ENCODE measurements at places on chromosomes 3 and 15.

DNA sequence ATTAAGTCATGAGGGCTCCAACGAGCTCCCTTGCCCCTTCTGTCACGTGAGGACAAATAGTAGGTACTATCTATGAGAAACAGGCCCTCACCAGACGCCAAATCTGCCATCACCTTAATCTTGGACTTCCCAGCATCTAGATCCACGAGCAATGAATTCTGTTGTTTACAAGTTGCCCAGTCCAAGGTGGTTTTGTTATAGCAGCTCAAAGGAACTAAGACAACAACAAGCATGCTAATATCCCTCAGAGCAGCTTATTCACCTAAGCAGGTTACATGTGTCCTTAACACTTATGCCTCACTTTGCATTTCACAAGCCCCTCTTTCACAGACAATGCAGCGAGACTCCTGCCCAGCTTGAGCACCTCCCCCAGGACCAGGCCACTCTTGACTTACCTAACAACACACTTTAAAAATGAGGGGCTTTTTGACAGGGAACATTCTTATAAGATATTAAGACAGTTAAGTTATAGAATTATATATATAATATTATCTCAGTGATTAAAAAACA is 219.5 kb downstream of the PLCH1 start:
- no peak for DNase-seq

DNA sequence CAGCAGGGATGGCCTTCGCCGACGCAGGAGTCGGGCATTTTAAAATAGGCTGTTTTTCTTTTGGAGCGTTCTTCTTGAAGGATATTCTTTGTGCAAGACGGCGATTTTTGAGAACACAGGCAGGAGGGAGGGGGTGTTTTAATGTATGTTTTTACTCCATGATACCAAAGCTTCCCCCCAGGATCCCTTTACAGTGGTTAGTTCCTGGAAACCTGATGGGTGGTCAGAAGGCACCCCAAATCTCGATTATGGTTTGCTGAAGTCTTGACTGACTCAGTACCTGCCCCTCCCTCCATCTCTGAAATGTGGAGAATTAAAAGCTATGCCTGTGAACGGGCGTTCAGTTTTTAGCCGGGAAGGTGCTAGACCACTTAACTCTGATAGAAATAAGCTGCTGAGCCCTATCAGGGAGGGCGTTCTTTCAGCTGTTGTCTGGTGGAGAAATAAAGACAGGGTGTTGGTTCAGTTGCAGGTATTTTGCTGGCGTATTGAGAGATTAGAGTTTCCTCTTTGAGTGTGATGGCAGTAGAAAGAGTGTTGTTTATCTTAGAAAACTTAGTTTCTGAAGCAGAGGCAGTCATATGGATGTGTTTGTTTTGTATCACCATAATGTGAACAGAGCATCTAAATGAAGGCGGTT is 3.4 kb downstream of the IGF1R start:
- no peak for DNase-seq

DNA sequence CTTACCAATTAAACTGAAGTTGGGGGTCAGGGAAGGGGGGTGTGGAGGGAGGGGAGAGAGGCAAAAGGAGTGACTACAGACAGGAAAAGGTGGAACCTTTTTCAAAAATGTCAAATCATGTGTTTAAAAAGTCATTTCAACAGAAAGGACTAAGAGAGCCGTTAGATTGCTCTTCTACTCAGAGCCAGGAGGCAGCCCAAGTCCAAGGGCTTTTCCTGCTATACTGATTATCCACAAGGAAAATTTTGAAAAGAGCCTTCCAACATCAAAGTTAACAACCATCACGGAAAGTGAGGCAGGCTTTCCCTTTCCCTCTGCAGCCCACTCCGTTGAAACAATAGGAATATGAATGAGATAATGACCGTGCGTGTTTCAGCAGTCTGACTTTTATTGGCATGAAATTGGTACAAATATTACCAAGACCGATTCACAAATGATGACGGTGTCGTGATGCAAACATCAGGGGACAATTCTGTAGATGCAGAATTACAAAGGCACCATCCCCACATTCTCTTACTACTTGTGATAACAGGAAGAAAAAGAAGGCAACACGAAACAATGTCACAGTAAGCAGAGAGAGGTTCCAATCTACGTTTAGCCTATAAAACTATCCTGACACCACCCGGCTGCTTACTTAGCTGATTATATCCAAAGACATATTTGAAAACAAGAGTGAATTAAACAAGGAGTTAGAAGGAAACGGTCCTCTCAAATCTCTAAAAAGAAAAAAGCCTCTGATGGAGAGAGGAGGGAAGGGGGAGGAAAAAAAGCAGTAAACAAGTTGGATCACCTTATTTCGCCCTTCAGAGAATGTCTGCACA is 453.7 kb downstream of the FOXP1 start:
- DNase-seq, result no peak

DNA sequence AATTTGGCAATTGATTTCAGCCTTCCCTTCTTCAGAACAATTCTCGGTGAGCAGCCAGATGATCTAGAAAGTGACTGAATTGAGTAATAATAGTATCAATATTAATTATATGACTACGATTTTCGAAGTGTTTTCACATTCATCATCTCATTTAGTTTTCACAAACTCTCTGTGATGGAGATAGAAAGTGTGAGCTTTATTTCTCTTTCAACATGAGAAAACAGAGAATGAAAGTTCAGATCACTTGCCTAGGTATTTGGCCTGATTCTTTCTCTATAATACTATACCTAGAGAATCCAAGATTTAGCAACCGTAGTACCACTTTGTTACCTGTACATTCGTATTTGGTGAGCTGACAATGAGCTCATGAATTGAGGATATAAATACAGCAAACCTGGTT is 739.2 kb upstream of the NR2F2 start:
- DNase-seq, result no peak

- no peak for DNase-seq
Observed at GRCh38 chr3:172666181-172666872, 44.5 kb downstream of the NCEH1 start.

- no peak for DNase-seq
Observed at GRCh38 chr3:39542588-39542988, 75.1 kb downstream of the MOBP start.

GRCh38 chr3:4340411-4341335 is 37.5 kb downstream of the SETMAR start:
- no peak for DNase-seq

GRCh38 chr3:154615471-154615870 is 185.5 kb upstream of the GPR149 start:
- DNase-seq, result no peak

- no peak for DNase-seq
Observed at GRCh38 chr3:49803465-49804140, 542 bp downstream of the INKA1 start.

DNA sequence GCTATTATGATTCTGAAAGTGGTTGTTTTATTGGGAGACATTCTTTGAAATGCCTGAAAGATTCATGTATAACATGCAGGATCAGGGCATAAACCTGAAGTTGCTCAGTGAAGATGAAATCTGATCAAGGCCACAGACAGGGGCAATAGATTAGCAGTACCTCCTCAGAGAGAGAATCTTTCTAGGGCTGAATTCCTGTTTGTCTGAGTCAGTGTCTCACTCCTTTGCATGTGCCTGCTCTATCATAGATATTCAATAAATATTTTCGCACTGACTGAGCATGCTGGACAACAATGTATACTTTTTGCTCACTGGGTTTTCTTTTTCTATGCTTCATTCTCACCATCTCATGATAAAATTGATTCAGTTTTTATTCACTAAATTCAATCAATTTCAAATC is 49.8 kb upstream of the PFN2 start:
- DNase-seq, result no peak

DNA sequence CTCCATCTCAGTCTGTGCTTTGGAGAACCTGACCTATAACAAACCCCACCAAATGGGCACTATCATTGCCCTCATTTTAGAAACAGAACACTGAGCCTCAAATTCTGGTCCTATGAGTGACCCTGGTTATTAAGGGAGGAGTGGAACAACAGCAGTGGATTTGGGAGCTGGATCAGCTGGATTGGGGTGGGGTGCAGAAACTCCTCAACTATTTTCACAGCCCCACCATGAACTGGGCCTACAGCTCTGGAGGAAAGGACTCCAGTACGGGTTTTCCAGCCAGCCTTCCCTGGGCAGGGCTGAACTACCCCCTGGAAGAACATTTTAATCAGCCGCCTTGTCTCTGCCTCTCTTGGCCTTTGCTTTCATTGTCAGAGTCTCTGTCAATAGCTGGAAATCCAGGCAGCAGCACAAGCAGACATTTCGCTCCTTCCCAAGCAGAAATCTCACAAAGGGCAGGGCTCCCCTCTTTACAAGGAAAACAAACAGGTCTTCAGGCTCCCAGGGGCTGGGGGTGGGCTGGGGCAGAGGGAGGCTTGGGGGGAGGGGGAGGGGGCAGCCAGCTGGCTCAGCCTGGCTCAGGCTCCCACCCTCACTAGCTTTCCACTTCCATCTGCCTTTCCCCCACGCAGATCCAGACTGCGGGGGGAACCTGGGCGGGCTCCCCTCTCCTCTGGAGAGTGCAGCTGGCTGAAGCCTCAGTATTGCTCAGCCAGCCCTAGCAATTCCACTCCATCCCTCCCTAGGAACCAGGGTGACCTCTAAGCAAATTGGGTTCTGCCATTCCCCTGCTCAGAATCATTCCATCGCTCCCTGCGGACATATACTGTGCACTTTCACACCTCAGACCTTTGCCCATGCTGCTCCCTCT is 13.7 kb upstream of the TLE3 start:
- peak; percentile 72 for DNase-seq

- DNase-seq, result no peak
Observed at GRCh38 chr3:197454014-197454413, 101.8 kb downstream of the BDH1 start.

DNA sequence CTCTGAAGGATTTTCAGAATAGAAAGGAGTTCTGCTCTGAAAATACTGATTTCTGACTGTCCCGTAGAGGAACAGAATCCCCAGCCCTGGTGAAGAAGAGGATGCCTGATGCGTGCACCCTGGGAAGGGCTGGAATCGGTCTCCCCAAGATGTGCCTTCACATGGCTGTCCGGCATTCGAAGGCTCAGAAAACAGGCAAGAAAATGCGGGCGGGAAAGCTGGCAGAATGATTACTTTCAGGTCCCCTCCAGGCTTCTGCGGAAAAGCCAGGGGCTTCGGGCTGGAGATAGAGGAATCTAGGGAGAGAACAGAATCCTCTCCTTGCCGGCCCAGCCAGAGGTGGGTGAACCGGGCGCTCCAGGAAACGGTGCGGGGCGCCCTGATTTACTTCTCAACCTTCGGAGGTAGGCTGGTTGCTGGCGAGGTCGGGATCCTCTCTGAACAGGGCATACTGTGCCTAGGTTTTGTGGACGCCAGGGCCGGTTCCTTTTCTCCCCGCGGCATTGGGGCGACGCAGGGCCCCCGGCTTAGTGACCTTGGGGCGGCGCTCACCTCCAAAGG is 2.5 kb downstream of the FOXL2NB start:
- no peak for DNase-seq

GRCh38 chr3:77146004-77146403 is 106.1 kb downstream of the ROBO2 start:
- DNase-seq, result no peak

DNA sequence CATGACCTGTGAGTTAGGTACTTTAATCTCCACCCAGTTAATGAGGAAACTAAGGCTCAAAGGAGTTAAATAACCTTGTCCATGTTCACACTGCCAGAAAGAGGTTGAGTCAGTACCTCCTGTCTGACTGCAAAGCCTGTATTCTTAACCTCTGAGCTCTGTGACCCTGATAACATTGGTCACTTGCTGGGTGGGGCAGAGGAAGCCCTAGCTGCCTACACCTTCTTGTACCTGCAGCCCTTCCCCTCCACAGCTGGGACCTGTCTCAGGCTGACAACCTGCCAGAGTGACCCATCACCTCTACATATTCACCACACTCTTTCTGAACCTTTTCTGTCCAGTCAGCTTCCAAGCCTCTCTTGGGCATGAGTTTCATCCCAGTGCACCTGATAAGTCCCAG is 106.1 kb upstream of the HES1 start:
- DNase-seq, result no peak

DNA sequence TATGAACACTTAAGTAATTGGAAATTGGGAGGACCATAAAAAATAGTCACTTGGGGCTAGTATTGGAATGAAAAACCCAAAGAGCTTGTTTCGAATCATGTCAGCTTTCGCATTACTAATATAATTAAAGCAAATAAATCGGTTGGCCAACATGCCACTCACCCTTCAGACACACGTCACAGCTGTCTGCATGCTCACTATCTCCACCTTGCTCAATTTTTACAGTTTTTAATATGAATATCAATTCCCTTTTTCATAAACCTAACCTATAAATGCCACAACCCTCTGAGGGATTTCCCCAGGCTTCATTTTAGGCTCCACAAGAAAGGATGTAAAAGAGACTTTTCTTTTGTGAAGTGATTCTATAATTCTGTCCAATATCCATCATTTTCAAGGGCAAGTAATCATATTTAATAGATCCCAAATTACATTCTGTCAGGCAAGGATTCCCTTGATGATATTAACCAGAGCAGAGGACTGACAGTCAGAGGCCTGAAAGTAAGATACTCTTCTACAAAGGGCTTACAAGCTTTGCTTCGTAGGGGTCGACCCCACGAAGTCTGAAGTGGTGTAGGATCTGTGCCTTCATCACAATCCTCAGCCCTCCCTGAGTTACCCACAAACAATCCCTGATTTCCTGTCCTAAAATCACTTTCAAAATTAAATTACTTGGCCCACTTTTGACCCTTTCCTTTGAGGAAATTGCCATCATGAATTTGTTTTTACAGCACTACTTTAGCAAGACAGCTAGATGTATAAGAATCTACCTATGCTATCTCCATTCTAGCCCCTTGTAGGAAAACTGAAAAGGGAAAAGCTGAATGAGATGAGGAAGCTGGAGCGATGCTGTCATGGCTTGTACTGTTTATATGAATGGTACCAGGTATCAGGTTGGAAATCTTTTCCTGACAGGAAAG is 44.5 kb downstream of the NANOGP8 start:
- DNase-seq, result no peak

GRCh38 chr3:126034481-126035361 is 49.2 kb downstream of the SLC41A3 start:
- DNase-seq, result no peak

DNA sequence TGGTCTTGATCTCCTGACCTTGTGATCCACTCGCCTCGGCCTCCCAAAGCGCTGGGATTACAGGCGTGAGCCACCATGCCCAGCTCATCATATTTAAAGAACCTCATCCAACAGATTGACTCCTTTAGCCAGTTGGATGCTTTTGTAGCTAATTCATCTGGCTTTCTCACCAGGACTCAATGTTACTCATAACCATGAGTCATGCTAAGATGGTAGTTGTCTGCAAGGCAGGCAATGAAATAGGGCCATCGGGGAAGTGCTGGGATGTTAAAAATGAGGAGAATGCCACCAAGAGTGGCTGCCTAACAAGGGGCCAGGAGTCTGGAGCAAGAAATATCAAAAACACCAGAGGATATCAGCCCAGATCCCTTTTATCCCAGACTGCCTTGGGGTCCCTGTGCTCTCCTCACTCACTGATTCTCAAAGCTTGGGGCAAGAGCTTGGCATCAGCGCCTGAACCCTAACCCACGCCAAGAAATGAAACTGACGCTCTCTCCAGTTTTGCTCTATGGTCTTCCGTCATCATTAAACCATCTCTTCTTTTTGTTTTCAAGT is 7.4 kb upstream of the PCOLCE2 start:
- DNase-seq, result no peak

Data from C1 segment of cervical spinal cord (tissue), 14 donors.